ENCODE measurements at places on chromosomes 5 and 9. TPM values are rescaled to one million over a fixed set of nuclear protein-coding genes. Genes with fewer than 3 reads are reported as not detected.

- no peak for DNase-seq
Observed at GRCh38 chr5:94407023-94407422, 211.4 kb downstream of the KIAA0825 start.

GRCh38 chr5:44674461-44674860 is 134.3 kb upstream of the MRPS30 start:
- DNase-seq, result no peak

DNA sequence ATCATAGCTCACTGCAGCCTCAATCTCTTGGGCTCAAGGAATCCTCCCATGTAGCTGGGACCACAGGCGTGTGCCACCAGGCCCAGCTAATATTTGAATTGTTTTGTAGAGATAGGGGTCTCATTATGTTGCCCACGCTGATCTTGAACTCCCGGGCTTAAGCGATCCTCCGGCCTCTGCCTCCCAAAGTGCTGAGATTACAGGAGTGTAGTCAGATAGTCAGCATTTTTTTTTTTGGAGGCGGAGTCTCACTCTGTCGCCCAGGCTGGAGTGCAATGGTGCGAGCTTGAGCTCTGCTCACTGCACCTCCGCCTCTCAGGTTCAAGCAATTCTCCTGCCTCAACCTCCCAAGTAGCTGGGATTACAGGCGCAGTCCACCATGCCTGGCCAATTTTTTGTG is 1.6 kb upstream of the SAR1B start:
- no peak for DNase-seq

DNA sequence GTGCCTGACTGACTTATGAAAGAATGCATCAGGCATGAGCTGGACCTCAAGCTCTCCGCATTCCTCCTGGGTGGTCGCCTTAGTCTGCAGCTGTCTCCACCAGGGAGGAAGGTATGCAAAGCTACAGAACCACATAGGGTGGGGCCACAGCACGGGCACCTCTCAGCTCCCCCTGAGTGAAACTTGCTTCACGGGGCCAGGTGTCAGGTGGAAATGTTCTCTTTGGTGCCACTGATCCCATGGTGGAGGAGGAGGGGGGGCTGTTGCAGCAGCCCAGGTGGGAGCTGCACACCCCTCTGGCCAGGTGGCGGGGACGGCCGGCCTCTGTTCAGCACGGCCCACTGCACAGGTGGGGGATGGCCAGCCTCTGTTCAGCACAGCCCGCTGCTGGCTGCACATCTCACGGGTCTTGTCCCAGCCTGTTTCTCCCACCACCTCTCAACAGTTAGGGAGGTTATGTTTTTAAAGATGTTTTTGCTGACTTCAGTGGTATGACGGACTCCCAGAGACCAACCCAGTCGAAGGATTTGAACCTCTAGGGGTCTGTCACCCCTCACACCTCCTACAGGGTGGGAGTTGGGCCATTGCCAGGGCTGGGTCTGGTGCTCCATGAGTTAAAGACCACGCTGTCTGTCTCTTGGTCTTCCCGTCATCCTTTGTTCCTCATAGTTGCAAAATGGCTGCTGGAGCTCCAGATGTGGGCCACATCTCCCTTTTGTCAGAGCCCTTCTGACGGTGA is 34.3 kb downstream of the MRPL36 start:
- no peak for DNase-seq

DNA sequence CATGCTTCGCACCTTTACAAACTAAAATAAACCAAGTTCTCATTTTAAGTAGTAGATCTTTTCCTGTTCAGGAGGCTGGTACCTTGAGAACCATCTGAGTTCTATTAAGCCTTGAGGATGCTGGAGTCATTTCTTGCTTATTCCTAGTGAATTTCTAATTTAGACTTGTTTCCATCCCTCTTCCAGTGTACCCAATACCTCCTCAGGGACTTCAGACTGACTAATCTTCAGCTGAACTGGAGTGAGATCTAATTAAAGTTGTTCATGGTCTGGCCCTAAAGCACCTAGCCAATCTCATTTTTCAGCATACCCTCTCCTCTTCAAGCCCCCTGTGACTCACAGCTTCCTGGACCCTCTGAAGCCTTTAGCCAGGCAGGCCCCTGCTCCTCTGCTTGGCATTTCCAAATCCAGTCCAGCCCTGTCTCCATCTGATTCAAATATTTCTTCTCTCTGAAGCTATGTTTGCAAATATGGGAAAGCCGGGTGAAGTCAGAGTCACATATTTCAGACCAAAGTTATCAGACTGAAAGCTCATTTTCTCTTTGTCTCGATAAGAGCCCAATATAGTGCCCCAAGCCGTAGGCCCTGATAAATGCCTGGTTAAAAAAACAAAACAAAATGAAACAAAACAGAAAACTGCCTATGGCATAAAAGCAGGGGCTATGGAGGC is 19.4 kb upstream of the TNFSF15 start:
- no peak for DNase-seq

- no peak for DNase-seq
Observed at GRCh38 chr9:119318371-119318770, 50.9 kb downstream of the BRINP1 start.

DNA sequence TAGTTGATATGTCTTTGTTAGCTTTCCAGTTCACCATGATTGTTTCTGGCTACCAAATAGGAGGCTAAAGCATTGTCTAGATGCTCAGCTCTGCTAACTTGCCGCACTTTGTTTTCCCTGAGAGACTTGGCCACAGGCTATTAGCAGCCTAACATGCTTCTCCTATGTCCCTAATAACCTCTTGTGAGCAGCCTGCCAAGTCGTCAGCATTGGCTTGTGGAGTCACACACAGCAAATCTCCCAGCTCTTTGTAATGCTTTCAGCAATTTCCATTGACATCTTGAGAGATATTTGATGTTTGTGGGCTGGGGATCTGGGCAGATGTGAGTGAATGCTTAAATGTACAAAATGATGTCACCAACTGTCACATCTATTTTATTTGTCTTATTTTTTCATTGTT is 346.9 kb downstream of the KDM4C start:
- DNase-seq, result no peak

DNA sequence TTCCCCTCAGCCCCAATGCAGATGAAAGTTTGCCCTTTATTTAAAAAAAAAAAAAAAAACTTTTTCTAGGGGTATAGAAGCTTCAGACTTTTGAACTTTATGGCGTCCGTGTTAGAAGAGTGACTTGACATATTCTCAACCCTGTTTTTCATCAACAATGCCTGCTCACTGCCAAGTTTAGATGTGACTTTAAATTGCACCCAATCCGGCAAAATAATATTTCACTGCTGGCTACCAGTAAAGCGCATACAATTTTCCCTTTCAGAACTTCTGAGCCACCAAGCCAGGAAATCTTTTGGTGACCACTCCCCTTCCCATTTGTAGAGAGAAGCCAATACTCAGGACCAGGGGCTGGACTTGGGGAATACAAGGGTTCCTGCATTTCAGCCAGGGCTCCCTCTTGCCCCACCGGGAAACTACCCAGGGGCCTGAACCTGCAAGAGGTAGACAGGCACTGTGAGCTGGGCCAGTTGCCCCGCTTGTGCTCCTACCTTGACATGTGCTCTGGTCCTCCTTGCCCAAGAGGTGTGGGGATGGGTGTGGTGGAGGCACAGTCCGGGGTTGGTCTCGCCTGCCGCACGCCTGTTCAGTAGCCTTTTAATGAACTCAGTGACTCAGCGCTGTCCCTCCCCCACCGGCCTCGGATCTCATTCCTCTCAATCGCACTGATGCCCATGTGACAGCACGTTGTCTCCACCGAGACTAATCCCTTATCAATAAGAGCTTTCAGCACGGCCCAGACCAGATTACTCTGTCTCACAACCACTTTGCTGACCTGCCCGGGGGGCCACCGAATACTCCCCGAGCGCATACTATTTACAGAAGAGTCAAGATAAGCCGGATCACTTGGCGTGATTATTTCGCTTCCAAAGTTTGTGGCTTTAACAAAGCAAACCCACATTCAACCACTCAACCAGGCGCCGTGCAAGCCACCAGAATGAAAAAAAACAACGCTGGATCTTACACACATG is 226.4 kb downstream of the DCP2 start:
- DNase-seq, result no peak

DNA sequence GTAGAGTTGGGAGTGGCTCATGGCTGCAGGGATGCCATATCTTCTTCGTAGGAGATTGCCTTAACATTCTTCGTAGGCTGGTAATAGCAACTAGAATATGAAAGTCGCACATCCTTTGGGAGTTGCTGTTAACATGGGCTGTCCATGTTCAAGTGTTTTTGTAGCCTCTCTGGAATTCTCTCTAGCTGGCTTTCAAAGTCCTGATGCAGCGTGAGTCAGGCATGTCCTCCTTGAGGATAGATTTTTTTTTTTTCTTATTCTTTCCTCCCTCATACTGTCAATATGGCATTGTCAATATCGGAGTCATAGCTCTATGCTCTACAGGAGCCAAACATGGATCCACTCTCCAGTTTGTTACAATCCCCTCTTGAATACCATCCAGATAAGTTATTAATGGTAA is 494.8 kb upstream of the WWC1 start:
- no peak for DNase-seq

DNA sequence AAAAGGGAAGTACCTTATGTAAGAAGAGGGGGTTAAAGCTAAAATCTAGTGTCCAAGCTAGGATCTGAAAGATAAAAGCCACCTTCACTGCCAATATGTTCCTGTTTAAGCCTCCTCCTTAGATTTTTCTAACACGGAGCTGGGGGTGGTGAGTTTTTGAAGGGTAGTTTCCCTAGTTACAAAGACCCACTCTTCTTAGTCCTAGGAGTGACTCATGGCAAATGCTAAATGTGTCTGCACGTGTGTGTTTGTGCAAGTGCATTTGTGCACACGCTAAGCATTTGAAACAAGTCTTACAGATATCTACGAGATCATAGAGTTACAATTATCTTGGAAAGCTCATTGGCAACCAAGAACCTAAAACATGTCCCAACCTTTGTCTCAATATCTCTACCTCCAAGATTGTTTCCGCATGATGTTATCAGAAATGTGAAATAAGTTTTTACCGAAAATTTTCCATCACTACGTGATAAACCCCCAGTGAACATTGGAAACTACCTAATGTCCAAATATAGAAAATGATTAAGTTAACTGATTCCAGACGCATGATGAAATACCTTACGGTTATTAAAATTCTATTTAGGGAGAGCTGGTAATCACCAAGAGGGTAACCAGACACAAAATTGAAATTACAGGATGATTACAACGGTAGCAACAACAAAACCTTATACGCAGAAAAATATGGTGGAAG is 78.0 kb upstream of the HRH2 start:
- DNase-seq, result no peak

GRCh38 chr5:176166427-176166826 is 71.8 kb upstream of the SIMC1 start:
- DNase-seq, result no peak

The SUSD3 gene
- 0.39 TPM for total RNA-seq

The KIF12 gene
- 0.53 TPM for total RNA-seq

The TGFBI gene
- total RNA-seq, result 16.9 TPM
